Fibroblast of skin of right biceps (primary cell): ENCODE measurements at places on chromosomes 7 and 10.

GRCh38 chr10:47415520-47416304 lies 31.6 kb upstream of the ZNF488 start:
- DNase-seq = no peak

DNA sequence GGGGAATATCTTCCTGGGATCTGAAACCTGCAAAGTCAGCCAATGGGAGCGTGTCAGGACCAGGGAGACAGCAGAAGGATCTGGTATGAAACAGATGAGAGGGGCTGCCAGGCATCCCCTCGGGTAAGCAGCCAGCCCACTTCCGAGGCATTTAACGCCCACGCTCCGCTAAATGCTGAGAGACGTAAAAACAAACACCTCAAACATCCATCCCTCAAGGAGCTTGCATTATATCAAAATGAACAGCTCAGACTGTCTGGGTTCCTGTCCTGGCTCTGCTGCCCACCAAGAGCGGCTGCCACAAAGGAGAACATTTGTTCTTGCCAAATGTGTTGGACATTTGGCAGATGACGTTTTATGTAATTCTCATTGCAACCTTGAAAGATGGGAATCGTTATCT lies 7.0 kb upstream of the SERPINE1 start:
- DNase-seq = peak; percentile 67

GRCh38 chr10:114100848-114101741 lies 57.4 kb downstream of the ADRB1 start:
- peak; percentile 23 for DNase-seq

DNA sequence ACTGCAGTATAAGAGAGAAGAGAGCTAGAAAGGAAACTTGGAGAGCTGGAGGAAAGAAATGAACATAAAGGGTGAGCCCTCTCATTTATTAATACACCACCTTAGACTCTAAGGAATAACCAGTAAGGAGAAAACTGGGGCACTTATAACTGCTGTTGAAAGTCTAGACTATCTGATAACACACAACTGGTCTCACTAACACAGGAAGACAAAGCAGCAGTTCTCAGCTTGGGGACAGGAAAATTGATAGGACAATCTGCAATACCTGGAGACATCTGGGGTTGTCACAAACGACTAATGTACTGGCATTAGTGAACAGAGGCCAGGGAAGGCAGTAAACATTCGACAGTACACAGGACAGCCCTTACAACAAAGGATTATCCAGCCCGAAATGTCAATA lies 6.8 kb downstream of the ELMO1 start:
- DNase-seq = no peak

DNA sequence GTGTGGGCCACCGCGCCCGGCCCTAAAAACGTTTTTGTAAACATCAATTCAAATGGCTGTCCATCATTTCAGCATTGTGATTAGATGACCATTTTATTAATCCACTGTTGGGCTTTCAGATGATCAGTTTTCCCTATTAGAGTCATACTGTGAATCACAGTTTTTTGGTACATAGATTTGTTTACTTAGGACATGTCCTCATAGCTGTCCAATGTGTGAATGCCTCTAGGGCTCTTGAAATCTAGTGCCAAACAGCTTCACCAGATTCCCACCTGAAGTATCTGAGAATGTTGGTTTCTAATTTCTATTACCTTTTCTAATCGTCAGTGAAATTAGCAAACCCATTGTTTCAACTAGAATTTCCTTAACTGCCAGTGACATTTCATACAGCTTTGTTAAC lies 66.8 kb downstream of the UPF2 start:
- DNase-seq = no peak
